ENCODE measurements at places on chromosomes 4 and X.
A peak's percentile ranks its signal among the peaks of the same experiment; 100 is the strongest.

DNA sequence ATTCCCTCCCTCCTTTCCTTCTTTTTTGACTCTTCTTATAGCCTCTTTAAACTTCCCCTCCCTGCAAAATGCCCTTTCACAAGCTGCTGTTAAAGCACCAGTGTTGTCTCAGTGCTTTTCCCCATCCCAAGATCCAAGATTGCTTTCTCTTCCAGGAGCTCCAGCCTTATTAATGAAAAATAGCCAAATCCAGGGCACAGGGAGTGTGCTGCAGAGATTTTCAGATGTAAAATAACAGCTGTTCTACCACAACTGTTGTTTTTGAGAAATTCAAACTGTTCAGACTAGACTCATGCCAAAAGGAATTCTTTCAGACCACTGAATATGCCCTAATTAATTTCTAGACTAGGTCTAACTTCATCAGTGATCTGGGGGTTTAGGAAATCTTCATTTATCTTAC, 47.0 kb upstream of the GPC3 start:
- no peak for DNase-seq

DNA sequence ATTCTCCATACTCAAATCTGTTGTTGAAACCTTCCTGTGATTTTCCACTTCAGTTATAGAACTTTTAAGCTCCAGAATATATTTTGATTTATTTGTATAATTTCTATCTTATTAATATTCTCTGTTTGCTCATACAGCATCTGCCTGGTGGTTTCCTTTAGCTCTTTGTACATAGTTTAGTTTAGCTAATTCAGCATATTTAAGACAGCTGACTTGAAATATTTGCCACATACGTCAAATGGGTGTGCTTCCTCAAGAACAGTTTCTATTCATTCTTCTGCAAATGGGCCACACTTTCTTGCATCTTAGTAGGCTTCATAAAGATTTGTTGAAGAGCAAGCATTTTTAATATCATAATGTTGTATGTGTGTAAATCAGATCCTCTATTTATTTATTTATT, 101.8 kb downstream of the MAGEC1 start:
- no peak for DNase-seq

DNA sequence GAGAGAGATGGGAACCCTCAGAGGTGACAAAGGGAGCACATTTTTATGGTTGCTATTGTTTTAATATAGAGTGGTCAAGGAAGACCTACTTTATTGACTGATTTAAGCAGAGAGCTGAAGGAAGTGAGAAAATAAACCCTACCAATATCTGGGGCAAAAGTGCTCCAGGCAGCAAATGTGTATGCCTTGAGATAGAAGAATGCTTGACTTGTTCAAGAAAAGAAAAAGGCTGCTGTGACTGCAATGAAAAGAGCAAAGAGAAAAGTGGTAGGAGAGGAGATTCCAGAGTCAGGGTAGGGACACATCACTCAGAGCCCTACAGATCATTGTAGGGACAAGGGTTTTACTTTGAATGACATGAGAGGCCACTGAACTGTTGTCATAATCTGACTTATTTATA, 26.0 kb downstream of the STAP1 start:
- DNase-seq: no peak

DNA sequence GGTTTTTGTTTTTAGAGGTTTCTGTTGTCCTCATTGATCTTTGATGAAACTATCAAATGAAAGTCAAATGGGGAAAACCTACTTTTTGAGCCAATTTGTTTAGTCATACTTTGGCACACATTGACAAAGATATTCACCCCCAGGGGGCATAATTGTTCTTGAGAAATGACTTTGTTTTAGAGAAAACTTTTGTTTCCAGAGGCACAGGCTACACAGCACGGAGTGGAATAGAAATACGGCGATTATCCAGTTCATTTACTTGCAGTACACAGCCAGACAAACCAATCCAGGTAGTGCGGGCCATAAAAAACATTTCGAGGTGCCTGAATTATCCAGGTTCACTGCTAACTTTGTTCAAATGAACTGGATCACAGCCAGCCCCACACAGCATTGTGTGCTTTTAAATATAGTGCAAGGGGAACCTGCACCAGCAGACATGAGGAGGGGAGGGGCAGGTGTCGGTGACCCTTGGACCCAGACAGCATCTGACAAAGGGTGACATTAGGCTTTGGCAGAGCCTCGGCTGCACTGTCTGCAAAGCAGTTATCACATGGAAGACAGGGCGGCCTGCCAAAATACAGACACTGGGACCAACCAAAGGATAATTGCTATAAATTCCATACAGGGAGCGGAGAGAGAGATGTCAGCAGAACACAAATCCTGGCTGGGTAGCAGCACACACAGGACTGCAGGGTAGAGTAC, 179.6 kb upstream of the NOCT start:
- DNase-seq: peak; percentile 13

GRCh38 chrX:39905538-39905891, 192.2 kb downstream of the BCOR start:
- DNase-seq: no peak

DNA sequence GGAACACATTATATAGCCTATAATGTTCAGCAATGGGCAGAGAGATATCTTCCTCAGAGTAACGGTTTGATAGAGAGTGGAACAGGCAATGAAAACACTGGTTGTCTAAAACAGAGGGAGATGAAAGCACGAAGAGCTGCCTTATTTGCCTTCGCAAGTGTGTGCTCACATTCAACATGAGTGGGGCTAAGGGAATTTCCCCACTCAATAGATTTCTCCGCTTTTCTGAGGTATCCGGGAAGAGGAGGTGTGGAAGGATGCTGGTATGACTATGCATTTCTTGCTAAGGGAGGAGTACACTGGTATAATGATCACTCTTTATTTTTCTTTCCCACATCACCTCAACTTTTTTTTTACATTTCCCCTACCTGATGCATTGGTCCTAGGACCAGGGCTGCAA, 7.8 kb upstream of the GPR82 start:
- DNase-seq: no peak

GRCh38 chr4:176001151-176002006, 64.3 kb upstream of the WDR17 start:
- DNase-seq: peak; percentile 6

DNA sequence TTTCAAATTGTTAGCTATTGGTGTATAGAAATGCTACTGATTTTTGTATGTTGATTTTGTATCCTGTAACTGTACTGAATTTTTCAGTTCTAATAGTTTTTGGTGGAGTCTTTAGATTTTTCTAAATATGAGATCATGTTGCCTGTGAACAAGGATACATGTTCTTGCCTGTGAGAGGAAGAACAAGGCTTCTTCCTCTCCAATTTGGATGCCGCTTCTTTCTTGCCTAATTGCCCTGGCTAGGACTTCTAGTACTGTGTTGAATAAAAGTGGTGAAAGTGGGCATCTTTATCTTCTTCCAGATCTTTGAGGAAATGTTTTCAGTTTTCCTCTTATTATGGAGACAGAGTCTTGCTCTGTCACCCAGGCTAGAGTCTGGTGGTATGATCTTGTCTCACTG, 16.2 kb upstream of the NAP1L5 start:
- no peak for DNase-seq

- no peak for DNase-seq
Observed at GRCh38 chrX:65674204-65674893, 6.9 kb downstream of the MSN start.

GRCh38 chr4:86890790-86891189, 1.4 kb downstream of the C4orf36 start:
- DNase-seq: no peak

DNA sequence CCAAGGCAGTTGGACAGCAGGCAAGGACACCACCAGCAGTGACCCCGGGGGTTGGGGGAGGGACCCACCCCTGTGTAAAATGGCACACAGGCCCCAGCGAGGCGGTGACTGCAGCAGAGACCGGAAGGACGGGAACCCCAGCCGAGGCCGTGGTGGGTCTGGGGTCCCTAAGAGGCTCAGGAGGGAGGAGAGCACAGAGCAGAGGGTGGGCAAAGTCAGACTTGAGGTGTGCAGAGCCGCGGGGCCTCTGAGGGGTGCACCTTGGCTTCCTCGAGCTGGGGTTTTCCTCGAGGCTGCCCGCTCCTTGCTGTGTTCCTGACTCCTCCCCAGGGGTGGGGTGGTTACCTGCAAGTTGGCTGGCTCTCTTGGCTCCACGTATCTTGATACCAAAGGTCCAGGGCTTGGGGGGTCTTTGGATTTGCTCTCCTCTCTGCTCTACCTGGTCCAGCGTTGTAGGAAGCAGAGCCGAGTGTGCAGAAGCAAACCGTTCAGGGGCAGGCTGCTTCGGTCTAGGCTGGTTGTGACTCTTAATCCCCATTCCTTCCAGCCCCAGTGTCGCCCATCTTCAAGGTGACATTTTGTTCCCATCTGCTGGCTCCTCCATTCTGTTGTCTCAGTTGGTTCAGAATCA, 37.9 kb upstream of the SORCS2 start:
- no peak for DNase-seq

GRCh38 chr4:107578321-107578720, 141.7 kb downstream of the PAPSS1 start:
- DNase-seq: no peak

DNA sequence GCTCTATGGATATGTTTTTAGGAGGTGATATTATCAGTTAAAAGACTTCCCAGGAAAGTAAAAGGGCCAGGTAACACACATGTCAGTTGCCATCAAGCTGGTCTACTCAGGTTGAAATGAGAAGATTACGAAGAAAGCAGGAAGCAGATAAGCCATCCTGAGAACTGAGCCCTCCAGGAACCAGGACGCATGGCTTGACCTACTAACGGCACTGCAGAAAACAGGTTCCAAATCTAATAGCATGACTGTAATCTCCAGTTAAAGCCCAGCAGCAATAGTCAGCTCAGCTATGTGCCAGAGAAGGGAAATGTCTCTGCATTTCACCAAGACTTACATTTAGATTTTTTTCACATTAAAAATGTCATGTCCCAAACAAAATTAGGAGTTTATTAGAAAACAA, 77.9 kb downstream of the APBB2 start:
- DNase-seq: no peak

GRCh38 chr4:5650040-5650439, 58.3 kb downstream of the EVC2 start:
- DNase-seq: no peak

- no peak for DNase-seq
Observed at GRCh38 chr4:11494232-11494631, 65.5 kb upstream of the HS3ST1 start.

- no peak for DNase-seq
Observed at GRCh38 chr4:8383451-8384160, 56.9 kb downstream of the ACOX3 start.

DNA sequence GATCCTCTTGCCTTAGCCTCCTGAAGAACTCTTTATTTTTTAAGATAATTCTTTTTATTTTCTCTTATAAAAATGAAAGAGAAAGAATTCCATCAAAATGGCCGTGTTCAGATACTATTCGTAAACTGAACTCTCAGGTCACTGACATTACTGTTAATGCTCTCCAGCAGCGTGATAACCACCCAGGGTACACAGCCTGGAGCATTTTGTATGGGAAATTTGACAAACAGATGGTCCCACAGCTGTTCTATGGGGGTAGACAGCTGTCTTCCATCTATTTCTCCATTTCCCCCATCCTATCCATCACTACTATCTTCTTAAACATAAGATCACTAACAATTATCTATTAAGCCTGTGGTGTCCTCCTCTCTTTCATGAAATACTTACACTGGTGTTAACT, 47.8 kb downstream of the SYNPO2 start:
- DNase-seq: no peak

GRCh38 chr4:97468272-97468671, 675.0 kb downstream of the STPG2 start:
- no peak for DNase-seq

GRCh38 chrX:123324625-123325024, 140.5 kb downstream of the GRIA3 start:
- DNase-seq: no peak

- no peak for DNase-seq
Observed at GRCh38 chr4:157184300-157184699, 36.2 kb upstream of the GRIA2 start.

DNA sequence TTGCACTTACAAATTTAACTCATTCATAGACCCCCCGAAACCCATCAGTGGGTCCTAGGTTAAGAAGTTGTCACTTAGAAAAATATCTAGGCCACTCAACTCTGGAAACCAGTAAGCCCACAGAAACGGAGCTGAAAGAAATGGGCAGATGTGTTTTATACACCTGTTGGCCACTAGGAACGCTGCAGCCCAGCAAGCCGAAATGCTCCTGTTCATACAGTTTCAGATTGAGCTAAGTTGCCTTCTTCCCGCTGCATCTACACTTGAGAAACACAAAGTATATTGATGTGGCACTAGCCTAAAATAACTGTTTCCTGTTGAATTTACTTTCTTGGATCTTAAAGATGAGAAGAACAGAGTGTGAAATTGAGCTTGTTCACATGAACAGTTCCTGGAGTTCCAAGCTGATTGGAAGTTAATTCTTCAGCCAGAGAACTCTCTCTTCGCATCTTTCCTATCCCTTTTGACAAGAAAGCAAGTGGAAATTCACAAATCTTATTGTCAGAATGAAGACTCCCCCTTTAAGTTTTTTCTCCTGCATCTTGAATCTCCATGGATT, 174.1 kb downstream of the RBMX2 start:
- peak; percentile 11 for DNase-seq

- DNase-seq: peak; percentile 35
Observed at GRCh38 chr4:6493658-6494304, 21.4 kb upstream of the PPP2R2C start.

DNA sequence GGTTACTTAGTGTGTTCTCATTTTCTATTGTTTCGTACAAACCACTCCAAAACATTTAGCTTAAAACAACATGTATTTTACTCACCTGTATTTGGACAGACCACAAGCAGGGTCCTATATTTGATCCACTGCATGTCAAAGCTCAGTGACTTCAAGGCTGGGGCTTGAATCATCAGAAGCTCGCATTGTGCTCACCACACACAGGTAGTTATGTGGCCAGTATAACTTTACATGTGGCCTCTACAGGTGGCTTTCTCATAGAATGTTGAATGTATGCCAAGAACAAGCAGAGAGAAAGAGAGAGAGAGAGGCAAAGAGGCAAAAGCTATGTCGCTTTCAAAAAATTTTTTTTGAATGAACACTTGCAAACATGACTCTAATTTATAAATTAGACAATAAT, 107.6 kb downstream of the QRFPR start:
- no peak for DNase-seq

- no peak for DNase-seq
Observed at GRCh38 chr4:137655302-137655701, 123.0 kb upstream of the PCDH18 start.

GRCh38 chr4:8938623-8939022, 67.0 kb upstream of the HMX1 start:
- no peak for DNase-seq

GRCh38 chrX:19097553-19098283, 24.6 kb downstream of the ADGRG2 start:
- DNase-seq: no peak

- DNase-seq: no peak
Observed at GRCh38 chr4:57287687-57288604, 177.8 kb upstream of the IGFBP7 start.

GRCh38 chrX:13697455-13697854, 8.5 kb downstream of the RAB9A start:
- no peak for DNase-seq

GRCh38 chr4:150648123-150648522, 66.2 kb downstream of the MAB21L2 start:
- DNase-seq: no peak
